ENCODE measurements at places on chromosomes 1 and 21. TPM values are rescaled to one million over a fixed set of nuclear protein-coding genes. Genes with fewer than 3 reads are reported as not detected.

DNA sequence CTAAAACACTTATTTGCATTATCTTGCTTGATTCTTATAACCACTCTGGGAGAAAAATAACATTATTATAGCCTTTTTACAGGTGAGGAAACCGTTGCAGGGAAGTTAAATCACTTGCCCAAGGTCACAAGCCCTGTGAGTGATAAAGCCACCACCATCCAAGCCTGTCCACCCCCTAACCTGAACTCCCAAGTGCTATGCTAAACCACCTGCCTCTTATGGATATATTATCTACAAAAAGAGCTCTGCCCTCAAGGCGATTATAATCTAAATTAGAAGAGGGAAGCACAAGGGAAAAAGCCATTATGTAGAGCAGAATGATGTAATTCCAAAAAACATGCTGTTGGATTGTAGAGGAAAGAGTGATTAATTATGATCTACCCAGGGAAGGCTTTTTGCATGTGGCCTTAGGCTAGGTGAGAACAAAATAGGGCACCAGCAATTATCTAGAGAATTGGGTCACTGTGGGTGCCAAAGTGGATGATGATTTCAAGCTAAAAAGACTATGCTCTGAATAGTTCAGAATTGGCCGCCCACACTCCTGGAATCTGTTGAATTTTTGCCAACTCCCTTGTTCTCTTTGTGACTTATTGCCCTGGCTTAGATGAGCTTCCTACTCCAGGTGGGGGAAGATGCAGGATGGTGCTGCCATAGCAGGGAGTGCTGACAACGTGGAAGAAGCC is 205.3 kb downstream of the FGGY start:
- H3K36me3 ChIP-seq: no peaks in the 10 kb centered on the region
- H3K27me3 ChIP-seq: no peaks in the 10 kb centered on the region
- no peak overlapping the region for H3K27ac ChIP-seq
- H3K4me3 ChIP-seq: no peak overlapping the region

DNA sequence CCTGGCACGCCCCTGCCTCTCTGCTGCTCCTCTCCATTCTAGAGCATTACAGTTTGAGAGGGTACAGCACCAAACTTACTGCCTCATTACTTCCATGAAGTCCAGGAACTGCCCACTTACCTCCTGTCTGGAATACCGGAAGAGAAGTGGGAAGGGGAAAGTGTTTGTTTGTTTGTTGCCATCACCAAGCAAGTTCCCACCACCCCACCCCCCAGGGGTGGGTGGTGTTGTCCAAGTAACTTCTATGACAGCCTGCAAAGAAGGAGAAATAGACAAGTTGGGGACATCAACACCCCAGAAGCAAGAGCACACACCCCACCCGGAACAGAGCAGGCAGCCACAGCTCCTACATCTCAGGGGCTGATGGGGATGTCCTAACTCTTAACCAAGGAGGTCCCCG is 18.0 kb downstream of the OPTC start:
- H3K4me3 ChIP-seq: no peak overlapping the region
- peaks cover 70% of the 10 kb centered on the region for H3K4me1 ChIP-seq
- no peaks in the 10 kb centered on the region for H3K36me3 ChIP-seq
- no peaks in the 10 kb centered on the region for H3K27me3 ChIP-seq
- DNase-seq: no peak
- H3K27ac ChIP-seq: peak overlapping the region; percentile 91

Gene YTHDF2
- 42.6 TPM for total RNA-seq

DNA sequence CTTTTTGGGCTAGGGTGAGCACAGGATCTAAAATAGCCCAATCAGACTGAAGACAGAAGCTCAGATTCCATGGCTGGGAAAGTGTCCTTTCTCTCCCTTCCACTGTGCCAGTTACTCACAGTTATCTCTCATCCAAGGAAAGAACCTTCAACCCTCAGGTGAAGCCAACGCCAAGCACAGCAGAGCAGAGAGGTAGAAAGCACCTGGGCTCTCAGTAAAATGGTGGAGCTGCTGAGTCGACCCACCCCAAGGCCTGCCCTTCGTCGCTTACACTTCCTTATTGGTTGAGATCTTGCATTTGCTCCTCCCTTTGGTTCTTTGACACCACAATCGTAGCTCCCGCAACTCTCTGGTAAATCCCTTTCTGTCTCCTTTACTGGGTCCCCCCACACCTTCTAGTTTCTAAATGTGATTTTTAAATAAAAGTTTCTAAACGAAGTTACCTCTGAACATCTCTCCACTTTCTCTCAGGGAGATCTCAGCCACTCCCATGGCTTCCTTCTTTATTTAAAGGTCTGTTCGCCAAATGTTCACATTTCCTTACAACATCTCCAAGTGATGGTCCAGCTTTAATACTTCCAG is 27.5 kb upstream of the SLC30A1 start:
- H3K4me1 ChIP-seq: no peaks in the 10 kb centered on the region
- no peak for DNase-seq
- no peaks in the 10 kb centered on the region for H3K27me3 ChIP-seq
- peak overlapping the region; percentile 22 for H3K4me3 ChIP-seq

Gene NUDT17
- total RNA-seq: 1.6 TPM

- no peaks in the 10 kb centered on the region for H3K27me3 ChIP-seq
- no peak overlapping the region for H3K4me3 ChIP-seq
- no peaks in the 10 kb centered on the region for H3K36me3 ChIP-seq
- DNase-seq: no peak
- no peaks in the 10 kb centered on the region for H3K4me1 ChIP-seq
Measured at GRCh38 chr1:219810451-219810850, 117.9 kb downstream of the SLC30A10 start.

DNA sequence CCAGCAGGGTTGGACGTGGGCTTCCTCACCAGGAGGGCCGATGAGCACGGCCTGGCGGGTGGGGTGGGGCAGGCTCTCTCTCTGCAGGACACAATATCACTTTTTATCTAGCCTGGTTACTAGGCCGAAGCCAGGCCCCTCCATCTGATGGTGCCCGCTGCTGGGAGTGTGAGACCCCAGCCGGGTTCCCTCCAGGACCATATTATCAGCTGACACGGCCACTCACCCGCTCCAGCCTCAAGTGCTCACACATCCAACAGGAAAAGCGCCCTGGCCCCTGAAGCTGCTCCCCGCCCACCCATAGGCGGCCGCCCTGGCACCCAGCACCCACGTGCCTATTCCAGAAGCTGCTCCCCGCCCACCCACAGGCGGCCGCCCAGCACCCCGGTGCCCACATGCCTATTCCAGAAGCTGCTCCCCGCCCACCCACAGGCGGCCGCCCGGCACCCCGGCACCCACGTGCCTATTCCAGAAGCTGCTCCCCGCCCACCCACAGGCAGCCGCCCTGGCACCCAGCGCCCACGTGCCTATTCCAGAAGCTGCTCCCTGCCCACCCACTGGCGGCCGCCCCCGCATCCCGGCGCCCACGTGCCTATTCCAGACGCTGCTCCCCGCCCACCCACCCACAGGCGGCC is 5.0 kb downstream of the SLC19A1 start:
- H3K4me1 ChIP-seq: peaks cover 12% of the 10 kb centered on the region
- peak; percentile 52 for DNase-seq
- no peaks in the 10 kb centered on the region for H3K27me3 ChIP-seq
- no peak overlapping the region for H3K4me3 ChIP-seq
- no peak overlapping the region for H3K27ac ChIP-seq

Gene SAMD13
- total RNA-seq: 2.1 TPM

DNA sequence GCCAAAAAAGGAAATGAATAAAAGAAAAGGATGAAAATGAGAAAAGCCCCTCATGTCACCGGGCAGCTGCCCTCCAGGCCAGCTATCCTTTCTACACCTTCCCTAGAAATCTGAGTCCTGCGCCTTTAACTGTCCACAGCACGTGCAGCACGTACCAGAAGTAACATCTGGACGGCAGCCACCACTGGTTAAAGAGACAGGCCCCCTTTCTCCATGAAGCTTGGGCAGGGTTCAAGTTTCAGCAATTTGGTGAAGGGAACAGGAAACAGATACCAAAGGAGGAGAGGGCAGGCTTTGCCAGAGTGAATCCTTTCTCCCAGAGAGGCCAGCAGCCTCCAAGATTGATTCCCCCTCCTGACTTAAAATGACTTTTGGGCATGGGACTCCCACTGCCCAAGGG is 3.6 kb upstream of the KIAA2013 start:
- no peak overlapping the region for H3K4me3 ChIP-seq
- peak; percentile 94 for DNase-seq
- H3K4me1 ChIP-seq: peaks cover 42% of the 10 kb centered on the region
- peak overlapping the region; percentile 61 for H3K27ac ChIP-seq
- no peaks in the 10 kb centered on the region for H3K36me3 ChIP-seq

- no peaks in the 10 kb centered on the region for H3K4me1 ChIP-seq
- no peaks in the 10 kb centered on the region for H3K27me3 ChIP-seq
- peaks cover 12% of the 10 kb centered on the region for H3K36me3 ChIP-seq
- no peak for DNase-seq
Measured at GRCh38 chr1:109255097-109255651, 5.8 kb downstream of the CELSR2 start.

Measured in sigmoid colon (tissue), 7 donors.